ENCODE measurements at places on chromosomes 11 and 22.

DNA sequence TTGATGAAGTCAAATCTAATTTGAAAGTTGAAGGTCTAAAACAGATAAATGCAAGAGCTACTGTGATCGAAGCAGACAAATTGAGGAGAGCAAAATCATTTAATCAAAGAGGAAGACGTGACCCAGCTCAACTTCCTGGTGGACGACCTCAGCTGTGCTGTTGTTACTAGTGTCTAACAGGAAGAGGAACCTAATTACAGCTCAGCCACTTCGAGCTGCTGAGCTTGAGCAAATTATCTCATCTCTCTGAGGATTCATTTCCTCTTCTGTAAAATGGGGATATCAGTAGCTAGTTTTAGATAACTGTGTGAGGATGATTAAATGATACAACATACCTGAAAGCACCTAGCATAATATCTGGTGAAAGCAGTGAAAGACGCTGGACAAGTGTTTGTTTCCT, 48.6 kb upstream of the OLFML1 start:
- no peak for DNase-seq

GRCh38 chr11:3879216-3879966, 23.9 kb downstream of the STIM1 start:
- no peak for DNase-seq

DNA sequence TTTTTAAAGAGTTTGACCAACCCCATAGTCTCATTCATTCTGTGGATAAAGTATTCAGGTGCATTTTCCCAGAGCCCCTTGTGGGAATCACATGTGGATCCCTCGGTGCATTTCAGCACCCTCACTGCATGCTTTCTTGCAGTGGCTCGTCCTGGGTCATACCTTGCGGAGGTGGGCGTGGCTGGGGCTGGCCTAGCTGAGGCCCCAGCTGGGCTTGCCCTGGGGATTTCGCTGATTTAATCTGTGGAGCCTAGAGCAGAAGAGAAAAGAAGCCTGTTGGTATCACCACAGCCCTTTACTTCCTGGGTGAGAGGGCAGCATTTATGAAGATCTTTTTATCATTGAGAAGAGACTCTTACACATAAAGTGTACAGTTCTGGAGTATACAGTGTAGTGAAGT, 53.1 kb downstream of the FBXO7 start:
- no peak for DNase-seq

DNA sequence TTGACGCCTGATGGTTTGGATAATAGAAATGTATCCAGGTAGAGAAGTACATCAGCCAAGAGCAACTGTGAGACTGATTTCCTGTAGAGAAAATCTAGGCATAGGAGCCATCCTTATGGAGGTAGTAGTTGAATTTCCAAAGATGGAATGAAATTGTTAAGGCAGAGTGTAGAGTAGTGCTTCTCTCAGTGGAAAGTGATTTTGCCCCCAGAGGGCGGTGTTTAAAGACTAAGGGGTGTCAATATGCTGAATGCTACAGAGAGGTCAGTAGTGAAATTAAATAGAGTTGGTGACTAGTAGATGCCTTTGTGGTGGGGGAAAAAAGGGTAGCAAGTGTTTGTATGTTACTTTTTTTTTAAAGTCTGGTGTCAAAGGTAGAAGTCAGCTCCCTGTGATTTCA, 54.5 kb downstream of the TRIM44 start:
- DNase-seq, result no peak

DNA sequence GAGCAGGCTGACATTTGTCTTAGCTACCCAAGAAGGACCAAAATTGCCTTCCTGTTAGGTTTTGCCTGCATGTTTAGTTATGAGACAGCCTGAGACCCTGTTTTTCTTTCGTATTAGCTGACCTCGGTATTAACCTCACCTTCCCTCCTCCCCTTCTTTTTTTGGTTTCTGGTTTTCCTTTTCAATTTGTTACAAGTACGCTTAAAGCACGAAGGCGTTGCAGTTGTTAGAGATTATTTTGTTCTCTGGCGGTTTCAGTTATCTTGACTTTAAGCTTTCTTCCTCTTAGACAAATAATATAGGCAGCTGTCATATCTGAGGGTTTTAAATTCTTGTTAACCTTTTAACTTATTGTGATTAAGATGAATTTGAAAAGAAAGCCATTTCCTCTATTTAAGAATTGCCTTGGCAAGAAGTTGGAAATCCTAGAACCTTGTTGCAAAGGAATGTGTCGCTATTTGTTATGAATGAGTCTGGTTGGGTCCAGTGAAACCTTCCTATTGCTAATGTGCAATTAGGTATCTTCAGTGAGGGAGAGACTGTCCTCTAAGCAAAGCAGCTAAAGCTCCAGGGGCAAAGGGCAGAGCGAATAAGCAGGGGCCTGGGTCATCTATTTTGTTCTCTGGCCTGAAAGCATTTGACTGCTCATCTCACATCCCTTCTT, 45.7 kb downstream of the PACS1 start:
- DNase-seq, result no peak

DNA sequence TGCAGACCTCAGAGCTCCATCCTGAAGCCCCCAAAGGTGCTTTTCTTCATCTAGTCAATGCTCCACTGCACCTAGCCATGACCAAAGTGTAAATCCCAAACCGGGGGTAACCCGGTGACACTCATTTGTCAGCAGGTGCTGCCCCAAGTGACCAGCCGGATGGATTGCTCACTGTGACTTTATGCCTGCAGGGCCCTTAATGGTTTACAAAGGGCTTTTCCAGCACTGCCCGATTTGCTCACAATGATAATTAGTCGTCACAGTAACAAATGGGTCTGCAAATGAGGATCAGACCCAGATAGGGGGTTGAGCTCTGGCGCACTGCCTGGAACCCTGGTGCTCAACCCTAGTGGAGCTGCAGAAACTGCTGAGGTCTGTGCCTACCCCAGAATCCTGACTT, 45.7 kb upstream of the CD5 start:
- no peak for DNase-seq

DNA sequence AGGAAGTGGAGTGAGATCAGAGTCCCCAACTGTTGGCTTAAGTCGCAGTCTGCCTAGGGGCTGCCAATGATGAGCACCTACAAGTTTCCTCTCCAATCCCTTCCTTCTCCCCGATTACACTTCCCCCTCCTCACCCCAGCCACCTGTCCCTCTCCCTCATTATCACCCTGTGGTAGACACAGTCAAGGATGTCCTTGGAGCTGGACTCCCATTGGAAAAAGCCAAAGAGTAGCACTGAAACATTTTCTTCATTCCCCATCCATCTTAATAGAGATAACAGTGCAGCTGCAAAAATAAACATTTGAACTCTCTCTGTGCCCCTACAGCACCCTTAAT, 146.2 kb downstream of the DBX1 start:
- DNase-seq, result no peak

GRCh38 chr11:72753341-72754148, 1.3 kb upstream of the ARAP1 start:
- DNase-seq, result no peak

GRCh38 chr11:4048340-4048739, 46.3 kb upstream of the RRM1 start:
- DNase-seq, result no peak

DNA sequence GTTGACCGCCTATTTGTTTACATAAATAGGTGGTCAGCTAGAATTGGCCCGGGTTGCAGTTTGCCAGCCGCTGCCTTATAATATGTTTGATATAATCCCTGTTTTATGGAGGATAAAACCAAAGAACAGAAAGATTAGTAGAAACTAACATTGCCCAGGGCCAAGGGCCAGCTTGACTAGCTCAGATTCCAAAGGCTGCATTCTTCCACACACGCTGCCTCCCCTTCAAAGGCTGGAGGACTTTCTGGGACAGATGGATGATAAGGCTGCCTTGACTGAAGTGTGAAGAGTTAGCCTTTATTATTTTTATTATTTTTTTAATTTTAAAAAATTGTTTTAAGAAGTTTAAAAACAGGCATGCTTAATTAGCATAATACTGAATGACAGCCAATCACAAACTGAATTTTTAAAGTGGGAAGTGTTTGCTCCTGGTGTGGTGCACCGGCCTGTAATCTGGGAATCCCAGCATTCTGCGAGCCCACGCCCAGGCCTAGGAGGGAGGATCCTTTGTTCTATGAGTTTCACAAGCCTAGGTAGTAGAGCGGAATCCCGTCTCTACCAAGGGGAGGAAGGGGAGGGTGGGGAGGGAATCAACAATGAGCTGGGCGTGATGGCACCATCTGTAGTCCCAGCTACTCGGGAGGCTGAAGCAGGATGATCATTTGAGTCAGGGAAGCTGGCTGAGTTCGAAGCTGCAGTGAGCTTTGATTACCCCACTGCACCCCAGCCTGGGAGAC, 114.9 kb downstream of the NAV2 start:
- DNase-seq, result no peak

DNA sequence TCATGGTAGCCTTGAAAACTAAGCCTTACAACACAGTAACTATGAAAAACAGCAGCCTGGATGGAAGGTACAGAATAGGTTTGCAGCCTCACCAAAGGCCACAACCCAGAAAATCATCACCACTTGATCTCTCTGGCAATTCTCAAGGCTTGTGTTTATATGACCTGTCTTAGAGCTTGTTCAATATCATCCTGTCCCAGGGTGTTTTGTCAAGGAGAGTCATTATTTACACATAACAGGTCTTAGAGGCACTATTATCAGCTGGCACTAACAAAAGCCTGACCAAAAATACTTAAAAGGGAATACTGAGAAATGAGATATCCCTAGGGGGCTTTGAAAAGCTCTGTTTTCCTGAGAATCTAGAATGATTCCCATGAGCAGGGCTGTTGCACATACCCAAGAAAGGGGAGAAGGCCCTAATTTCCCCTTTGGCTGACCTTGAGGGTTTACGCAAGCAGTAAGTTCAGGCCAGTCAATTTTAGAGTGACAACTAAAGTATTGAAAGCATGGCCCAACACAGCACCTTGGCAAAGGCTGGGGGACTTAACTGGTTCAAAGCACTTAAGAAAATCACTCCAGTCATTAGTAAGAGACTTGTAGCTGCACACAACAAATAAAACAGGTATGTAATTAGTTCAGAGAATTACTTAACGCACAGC, 7.9 kb downstream of the SC5D start:
- DNase-seq, result no peak
